ENCODE measurements at places on chromosomes 3 and 15.

GRCh38 chr3:67946436-67946835 is 292.0 kb upstream of the SUCLG2 start:
- DNase-seq, result no peak

GRCh38 chr15:47398594-47398993 is 318.7 kb upstream of the SEMA6D start:
- DNase-seq, result no peak

DNA sequence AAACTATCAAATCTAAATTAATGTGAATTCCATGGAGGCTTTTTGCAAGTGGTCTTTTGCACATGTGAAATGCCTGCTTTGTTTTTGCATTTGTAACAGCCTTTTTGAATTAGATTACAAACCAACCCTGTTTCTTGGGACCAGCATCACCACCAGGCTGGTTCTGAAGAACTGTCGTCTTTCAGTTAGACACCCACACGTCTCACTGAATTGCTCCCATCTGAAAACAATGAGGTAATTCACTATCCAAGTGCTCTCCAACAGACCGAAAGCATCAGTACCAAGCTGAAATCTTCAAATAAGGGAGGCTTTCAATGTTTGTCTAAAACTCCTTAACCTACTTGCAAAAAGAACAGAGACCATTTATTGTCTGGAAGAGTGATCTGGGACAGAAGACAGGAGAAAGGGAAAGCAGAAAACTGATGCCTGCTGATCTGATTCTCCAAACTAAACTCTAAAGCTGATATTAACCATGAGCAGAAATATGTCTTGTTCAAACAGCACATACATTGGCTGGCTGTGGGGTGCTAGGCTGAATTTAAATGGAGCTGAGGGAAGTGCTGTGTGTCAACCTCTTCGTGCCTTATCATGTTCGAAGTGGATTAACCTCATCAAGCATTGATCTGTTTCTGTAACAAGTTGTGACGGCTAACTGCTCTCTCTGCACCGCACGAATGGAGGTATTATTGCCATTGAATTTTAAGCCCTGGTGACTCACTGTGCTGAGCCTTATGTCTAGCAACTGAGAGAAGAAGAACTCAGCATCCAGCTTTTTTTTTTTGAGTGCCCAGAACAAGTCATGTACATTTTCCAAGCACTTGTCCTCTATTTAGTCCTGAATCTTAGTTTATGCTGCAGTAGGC is 213.7 kb upstream of the P2RY1 start:
- DNase-seq, result no peak

DNA sequence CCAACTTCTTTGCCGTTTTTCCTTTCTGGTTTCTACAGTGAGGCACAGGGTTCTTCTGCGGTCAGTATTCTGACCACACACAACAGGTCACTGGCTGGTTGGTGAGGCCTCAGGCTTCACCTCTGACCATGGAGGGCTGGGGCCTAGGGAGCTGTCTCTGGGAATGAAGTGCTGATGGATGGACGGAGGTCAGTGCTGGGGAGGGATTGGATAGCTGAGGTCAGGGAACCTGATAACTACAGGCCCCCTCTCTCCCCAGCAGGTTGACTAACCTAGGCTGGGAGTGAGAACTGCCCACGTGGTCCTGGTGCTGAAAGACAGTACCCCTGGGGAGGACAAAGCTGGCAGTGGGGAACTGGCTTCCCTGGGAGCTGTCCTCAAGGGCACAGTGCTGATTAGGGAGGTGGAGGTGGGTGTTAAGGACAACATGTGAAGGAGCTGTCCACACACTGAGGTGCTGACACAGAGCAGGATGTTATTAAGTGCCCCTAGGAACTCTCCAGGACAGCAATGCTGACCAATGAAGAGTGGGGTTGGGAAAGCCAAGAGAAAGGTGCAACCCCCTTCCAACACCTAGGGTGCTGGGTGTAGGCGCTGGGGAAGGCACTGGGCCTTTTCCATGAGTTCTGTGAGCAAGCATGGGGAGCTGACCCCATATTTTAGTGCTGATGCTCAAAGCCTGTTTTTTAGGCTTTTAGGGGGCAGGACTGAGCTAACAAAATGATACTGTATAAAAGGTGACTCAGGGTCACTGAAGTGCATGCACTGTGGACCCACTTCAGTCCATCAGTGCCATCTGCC is 45.2 kb downstream of the ATP2B2 start:
- no peak for DNase-seq

GRCh38 chr3:143207338-143207961 is 87.9 kb downstream of the CHST2 start:
- no peak for DNase-seq

All from NCI-H1436 treated with DMSO at 0.1 percent for 48 hours (cell line).